ENCODE measurements at places on chromosomes 6 and 20. TPM values are rescaled to one million over a fixed set of nuclear protein-coding genes. Genes with fewer than 3 reads are reported as not detected.

DNA sequence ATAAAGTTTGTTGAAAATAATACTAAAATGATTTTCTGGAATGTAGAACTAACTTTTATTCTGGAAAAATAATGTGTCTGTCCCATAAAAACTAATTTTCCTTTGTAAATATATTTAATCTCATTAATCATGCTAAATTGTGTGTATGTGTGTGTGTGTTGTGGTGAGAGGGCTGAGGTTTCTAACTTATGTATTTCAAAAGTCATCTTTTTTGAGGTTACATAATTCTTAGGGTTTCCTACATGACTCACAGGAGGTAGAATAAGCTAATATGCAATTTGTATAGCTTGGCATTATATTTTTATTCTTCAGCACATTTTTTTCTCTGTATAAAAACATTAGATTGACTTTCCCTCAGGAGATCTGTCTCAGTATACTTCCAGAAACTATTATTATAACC lies 64.1 kb upstream of the CLVS2 start:
- ATAC-seq: no peak

The HLA-DRA gene
- total RNA-seq: 38.7 TPM

DNA sequence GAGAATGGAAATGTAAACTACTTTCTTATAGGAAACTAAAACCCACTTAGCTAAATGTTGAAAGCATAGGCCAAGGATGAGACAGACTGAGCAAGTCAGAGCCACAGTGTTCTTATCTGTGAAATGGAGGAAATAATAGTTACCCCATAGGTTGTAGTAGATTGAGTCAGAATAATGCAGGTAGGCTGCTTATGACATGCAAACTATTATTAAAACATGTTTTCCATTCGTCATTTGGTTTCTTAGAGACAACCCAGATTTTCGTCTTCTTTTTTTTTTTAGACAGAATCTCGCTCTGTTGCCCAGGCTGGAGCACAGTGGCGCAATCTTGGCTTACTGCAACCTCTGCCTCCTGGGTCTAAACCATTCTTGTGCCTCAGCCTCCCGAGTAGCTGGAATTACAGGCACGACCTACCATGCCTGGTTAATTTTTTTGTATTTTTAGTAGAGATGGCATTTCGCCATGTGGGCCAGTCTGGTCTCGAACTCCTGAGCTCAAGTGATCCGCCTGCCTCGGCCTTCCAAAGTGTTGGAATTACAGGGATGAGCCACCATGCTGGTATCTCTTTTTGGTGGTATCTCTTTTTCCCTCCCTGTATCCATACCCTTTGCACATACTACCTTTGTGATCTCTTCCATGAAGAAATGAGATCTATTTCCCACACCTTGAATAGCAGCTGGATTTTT lies 196.5 kb upstream of the ZNF217 start:
- no peak for ATAC-seq

The MAFB gene
- total RNA-seq: 55.9 TPM

GRCh38 chr6:141675957-141676356 lies 456.8 kb upstream of the GJE1 start:
- no peak for ATAC-seq

DNA sequence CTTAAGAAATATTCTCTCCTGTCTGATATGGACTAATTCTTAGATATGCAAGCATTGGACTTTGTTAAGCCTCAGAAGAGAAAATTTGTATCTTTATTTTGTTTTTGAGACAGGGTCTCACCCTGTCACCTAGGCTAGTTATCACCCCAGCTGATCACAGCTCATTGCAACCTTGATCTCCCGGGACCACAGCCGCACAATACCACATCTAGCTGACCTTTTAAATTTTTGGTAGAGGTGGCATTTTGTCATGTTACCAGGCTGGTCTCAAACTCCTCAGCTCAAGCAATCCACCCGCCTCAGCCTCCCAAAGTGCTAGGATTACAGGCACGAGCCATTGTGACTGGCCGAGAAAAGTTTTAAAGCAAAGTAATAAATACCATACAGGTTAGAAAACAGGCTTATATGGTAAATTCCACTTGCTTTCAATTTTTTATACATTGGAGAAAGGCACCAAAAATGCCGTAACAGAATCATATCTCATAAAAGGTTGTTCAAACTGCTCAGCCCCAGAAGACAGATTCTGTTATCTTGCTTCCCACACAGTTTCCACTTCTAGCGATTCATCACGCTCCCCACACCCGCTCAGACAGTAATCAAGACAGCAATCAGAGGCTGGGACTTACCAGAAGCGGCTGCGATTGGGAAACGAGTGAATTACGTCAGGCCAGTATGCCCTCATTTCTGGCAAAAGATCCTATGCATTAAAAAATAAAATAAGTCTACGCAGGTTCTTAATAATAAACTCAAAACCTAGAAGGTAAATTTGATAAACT lies 13.8 kb downstream of the RNASET2 start:
- no peak for ATAC-seq

GRCh38 chr6:1110941-1111349 lies 201.0 kb upstream of the FOXQ1 start:
- ATAC-seq: peak; percentile 69

GRCh38 chr20:47493175-47493962 lies 8.3 kb upstream of the NCOA3 start:
- peak; percentile 77 for ATAC-seq

DNA sequence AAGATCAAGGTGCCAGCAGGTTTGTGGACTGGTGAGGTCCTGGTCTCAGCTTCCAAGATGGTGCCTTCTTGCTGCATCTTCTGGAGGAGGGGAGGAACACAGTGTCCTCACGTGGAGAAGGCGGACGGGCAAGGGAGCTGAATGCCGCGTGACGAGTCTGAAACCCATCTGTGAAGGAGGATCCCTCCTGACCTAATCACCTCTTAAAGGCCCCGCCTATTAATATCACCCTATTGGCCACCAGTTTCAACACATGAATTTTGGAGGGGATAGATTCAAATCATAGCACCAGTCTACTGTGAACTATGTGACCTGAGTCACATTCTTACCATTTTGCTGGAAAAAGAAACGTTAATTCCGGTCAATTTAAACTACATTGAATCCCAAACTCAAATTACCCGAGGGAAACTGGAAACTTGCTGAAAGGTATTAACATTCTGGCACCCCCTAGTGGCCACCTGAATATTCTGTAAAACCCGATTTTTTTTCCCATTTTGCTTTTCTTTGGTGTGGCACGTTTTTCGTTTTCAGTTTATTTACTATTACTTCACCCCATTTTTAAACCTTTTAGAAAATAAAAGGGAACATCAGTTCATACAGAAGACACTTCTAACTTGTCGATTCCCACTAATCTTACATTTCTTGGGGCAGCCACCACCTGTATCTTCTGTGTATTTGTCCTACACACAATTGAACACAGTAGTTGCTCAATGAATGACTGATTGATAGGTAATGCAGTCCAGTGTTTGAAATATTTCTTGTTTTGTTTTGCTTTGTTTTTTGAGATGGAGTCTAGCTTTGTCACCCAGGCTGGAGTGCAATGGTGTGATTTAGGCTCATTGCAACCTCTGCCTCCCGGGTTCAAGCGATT lies 17.9 kb upstream of the CCDC170 start:
- peak; percentile 26 for ATAC-seq

- ATAC-seq: no peak
Measured at GRCh38 chr6:62775427-62776022, 435.7 kb upstream of the FKBP1C start.

GRCh38 chr6:165223101-165223500 lies 86.3 kb downstream of the C6orf118 start:
- no peak for ATAC-seq

GRCh38 chr20:15199698-15200097 lies 862.3 kb upstream of the FLRT3 start:
- ATAC-seq: no peak

DNA sequence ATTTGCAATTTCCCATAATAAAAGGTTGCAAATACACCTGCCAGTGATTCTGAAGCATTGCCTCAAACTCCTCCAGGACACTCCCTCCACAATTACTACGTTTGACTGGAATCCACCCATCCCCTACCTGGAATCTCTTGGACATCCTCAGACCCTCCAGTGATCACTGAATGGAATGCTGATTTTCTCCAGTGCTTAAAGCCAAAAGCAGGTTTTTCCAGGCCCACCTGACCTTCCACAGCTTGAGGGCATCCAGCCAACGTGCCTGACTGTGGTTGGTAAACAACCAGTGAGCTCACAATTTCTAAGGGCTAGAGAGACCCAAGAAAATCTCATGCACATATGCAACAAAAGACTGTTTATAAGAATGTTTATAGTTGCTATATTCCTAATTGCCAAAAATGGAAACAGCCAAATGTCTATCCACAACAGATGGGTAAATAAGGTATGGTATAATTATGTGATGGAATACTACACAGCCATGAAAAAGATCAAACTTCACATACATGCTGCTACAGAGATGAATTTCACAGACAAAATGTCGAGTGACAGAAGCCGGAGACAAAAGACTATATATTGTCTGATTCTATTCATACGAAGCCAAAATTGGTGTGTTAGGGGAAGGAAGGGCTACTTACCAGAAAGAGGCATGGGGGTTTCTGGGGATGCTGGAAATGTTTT lies 147.1 kb upstream of the RREB1 start:
- no peak for ATAC-seq

The CALHM4 gene
- not detected for total RNA-seq

DNA sequence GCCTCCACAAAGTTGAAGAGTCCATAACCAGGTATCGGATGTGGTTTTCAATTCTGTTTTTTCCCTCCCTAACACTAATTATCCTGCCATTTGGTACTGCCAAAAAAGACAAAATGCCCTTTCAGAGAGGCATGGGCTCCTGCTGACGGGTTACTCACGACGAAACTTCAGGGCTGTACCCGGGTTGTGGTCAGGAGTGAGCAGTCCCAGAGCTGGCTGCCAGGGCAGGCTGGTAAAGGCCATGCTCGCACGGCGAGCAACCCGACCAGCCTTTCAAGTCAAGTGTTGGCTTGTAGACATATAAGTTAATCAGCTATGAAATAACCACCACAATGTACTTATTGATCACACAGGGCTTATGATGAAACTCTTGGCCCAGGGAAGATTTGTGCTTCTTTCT lies 152.5 kb downstream of the FOXC1 start:
- ATAC-seq: peak; percentile 88

GRCh38 chr20:4809707-4810106 lies 88.0 kb downstream of the PRND start:
- ATAC-seq: no peak

GRCh38 chr6:42403421-42403820 lies 48.3 kb downstream of the TRERF1 start:
- ATAC-seq: peak; percentile 78

- ATAC-seq: no peak
Measured at GRCh38 chr6:62615366-62616015, 329.5 kb upstream of the KHDRBS2 start.

GRCh38 chr20:49185071-49185761 lies 2.9 kb downstream of the STAU1 start:
- ATAC-seq: no peak

The SMIM8 gene
- total RNA-seq: 4.0 TPM

DNA sequence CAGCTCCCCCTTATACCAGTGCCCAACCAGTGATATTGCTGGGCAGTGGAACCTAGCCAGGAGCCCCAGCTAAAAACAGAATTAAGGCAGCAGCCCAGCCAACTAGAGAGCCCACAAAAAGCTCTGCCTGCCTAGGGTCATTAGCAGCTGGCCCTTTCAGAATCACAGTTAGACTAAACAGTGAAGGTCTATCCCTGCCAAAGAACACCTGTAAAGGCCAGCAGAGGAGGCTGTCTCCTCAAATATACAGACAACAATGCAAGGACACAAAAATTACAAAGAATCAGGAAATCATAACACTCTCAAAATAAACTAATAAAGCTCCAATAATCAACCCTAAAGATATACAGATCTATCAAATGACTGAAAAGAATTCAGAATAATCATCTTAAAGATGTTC lies 77.8 kb upstream of the HTR1E start:
- ATAC-seq: no peak

The SRSF6 gene
- total RNA-seq: 75.8 TPM

GRCh38 chr6:146056506-146056905 lies 27.6 kb downstream of the GRM1 start:
- ATAC-seq: no peak

DNA sequence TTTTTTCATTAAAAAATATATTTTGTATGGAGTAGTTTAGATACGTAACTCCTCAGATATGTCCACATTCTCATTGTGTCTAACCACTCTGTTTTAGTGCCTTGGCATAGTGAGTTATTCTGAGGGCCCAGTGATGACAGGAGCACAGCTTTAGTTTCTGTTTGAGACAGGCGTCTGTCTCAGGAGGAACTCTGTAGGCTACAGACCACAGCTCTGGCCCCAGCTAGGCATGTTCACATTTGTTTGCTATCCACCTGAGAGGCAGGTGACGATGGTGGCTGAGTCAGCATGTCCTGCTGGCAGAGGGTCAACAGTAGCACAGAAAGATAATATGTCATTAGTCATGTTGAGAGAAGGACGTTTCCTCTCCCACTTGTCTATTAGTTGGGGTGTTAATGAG lies 16.3 kb downstream of the LRRC1 start:
- ATAC-seq: peak; percentile 93

The FILIP1 gene
- total RNA-seq: 0.60 TPM

DNA sequence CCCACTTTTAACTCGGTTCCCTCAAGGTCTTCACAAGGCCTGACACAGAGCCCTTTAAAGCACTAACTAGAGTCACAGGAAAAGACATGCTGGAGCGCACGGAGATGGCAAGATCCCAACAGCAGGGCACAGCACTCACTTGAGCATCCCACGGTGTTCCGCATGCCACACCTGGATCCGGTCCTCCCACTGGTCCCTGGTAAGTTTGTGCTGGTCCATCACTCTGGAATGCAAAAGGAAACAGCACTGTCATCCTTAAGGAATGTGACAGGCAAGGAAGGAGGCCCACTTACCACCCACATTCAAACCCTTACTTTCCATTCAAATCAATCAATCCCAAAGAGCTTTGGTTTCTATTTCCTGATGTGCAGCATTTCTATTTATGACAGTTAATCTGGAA lies 34.7 kb downstream of the EZR start:
- peak; percentile 30 for ATAC-seq

GRCh38 chr6:126618639-126619343 lies 278.9 kb downstream of the CENPW start:
- no peak for ATAC-seq

DNA sequence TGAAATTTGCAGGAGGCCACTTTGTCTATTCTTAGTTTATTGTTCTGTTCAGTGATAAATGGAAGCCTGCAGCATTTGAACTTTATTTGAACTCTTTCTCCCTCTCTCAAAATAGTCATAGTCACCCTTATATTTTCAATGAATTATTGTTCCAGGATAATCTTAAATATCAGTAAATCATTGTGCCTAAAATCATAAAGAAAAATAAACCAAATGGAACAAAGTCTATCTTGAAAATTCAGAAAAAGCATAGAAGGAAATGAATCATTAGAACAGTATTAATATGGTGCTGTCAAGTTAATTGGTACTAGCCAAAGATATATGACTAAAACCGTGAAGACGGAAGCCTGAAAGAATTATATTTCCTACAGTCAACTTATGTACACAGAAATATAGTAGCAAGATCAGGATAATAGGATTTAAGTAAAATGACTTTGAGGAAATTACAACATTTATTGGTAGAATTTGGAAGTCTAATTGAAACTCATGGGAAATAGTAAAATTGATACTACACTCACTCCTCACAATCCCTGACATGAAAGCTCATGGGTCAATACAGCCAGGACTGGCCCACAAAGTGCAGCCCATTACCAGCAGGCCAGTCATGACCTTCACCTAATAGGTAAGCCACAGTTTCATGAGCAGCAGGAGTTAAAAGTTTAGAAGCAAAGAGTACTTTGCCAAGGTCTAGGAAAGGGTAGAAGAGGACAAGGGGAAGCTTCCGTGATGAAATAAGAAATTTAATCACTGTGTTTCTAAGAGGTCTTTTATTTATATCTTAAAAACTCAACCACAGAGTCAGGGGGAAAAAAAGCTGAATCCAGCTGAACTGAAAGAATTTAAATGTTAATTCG lies 119.9 kb upstream of the ENPP5 start:
- ATAC-seq: no peak

Measured in esophagus mucosa (tissue), 1 donor.